ENCODE measurements at places on chromosomes 5 and 9. TPM values are rescaled to one million over a fixed set of nuclear protein-coding genes. Genes with fewer than 3 reads are reported as not detected.

The SELENOP gene
- total RNA-seq = 0.18 TPM

The MSX2 gene
- total RNA-seq = 5.2 TPM

The PTPA gene
- total RNA-seq = 120 TPM

The STXBP1 gene
- total RNA-seq = 16.4 TPM

The SNCAIP gene
- 0.03 TPM for total RNA-seq

The GDNF gene
- 0.05 TPM for total RNA-seq

The IRX2 gene
- total RNA-seq = 1.6 TPM

The DRD1 gene
- total RNA-seq = 0.48 TPM

The SAXO1 gene
- not detected for total RNA-seq

The NUTM2G gene
- total RNA-seq = not detected

The C5orf58 gene
- total RNA-seq = not detected

The DPYSL3 gene
- total RNA-seq = 16.9 TPM

The GPX8 gene
- total RNA-seq = 36.3 TPM

The CDO1 gene
- total RNA-seq = not detected

The AK3 gene
- 43.0 TPM for total RNA-seq

The CATSPER3 gene
- total RNA-seq = 0.40 TPM

All from A549 treated with CORT108297 at 1 μM for 4 hours (cell line).